ENCODE measurements at places on chromosomes 7 and 10.

DNA sequence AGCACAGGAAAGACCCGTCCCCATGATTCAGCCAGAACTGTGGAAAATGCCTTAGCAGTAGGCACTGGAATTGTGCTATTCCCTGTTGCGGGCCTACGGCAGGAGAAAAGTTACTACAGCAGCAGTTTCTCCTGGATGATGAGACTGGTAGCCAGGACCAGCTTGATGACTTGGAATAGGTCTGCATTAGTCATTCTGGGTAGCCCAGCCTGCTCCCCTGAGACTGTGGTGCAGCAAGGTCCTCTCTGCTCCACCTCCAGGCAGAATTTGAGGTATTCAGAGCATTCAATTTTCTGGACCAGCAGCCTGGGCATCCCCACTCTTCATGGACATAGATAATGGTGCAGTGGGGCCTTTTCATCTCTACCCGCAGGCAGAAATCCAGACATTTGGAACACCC lies 490.0 kb downstream of the SH2D4B start:
- no peak for DNase-seq

DNA sequence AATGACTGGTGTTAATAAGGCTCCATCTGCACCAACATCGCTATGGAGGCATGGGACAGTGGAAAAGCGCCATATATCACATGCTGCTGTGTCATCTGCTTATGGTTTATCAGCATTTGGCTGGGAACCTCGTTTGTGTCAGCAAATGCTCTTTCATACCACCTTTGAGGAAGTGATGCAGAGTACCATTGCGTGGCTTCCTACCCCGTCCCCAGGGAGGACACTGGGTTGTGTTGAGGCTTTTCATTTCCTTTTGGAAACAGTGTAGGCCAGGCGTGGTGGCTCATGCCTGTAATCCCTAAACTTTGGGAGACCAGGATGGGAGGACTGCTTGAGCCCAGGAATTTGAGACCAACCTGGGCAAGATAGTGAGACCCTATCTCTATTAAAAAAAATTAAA lies 6.8 kb downstream of the TACR2 start:
- DNase-seq: no peak

DNA sequence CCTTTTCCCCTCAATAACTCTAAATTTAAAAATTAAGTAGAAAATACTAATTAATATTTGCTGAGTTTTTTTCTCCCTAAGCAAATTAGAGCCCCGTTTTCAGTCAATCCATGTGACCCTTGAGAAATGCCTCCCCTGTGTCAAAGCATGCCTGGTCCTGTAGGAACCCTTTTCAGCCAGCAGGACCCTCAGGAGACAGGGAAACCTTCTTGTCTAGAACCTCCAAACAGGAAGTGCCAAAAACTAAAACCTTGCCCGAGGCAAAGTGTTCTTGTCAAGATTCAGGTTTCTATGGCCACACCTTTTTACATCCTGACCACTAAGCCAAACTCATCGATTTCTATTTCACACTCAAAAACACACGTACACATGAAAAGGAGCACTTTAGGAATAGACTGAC lies 60.1 kb upstream of the NFE2L3 start:
- DNase-seq: no peak

DNA sequence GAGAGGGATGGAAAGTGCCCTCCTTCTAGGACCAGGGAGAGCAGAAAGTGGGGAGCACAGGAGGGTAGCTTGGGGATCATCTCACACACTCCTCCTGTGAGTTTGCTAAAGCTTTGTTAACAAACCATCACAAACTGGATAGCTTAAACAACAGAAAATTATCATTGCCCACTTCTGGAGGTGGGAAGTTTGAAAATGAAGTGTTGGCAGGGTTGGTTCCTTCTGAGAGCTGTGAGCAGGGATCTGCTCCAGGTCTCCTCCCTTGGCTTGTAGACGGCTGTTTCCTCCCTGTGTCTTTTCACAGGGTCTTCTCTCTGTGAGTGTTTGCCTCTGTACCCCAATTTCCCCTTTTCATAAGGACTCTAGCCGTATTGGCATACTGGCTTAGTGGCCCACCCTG lies 32.0 kb upstream of the CXCL12 start:
- DNase-seq: no peak

GRCh38 chr7:141754939-141755338 lies 9.0 kb upstream of the TAS2R3 start:
- no peak for DNase-seq

- DNase-seq: no peak
Observed at GRCh38 chr7:37070471-37070870, 346.2 kb upstream of the AOAH start.

DNA sequence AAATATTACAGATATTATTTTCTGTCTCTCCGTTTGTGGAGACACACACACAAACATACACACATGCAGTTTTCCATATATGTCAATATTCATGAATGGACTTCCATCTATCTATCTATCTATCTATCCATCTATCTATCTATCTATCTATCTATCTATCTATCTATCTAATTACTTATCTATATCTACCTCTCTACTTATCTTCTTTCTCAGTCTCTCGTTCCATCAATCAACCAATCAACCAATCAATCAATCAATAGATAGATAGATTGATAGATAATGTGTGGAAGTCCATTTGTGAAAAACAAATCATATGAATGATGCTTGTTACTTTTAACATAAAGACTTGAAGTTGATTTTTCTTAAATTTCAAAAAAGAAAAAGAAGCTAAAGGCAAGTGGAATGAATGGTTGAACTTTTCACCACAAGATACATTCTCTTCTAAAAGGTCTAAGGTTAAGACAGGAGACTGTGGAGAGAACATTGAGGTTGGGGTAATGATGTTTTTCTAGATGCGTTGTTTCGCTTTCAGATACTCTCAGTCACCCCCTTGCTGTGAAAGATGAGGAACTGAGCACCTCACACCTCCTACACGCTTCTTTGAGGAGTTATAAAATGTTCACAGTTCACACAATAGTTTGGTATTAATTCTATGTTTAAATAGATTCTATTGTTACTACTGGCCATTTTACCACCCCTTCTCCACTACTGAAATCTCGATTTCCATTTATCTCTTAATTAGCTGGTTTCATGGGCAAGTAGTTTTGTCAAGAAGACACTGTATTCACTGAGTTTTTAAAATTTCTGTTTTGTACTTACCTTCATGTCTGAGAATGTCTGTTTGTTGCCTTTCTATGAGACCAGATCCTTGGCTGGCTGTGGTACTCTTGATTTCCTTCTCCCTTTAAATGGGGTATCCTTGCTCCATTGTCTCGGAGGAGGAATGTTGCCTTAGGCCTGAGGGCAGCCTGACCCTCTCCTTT lies 114.1 kb downstream of the EMX2 start:
- DNase-seq: no peak

- DNase-seq: no peak
Observed at GRCh38 chr10:121096617-121097431, 245.7 kb downstream of the WDR11 start.

GRCh38 chr10:20170661-20171060 lies 354.4 kb downstream of the PLXDC2 start:
- DNase-seq: no peak

GRCh38 chr7:842431-843031 lies 10.3 kb downstream of the SUN1 start:
- DNase-seq: no peak

- no peak for DNase-seq
Observed at GRCh38 chr10:86373828-86374227, 7.2 kb upstream of the GRID1 start.

DNA sequence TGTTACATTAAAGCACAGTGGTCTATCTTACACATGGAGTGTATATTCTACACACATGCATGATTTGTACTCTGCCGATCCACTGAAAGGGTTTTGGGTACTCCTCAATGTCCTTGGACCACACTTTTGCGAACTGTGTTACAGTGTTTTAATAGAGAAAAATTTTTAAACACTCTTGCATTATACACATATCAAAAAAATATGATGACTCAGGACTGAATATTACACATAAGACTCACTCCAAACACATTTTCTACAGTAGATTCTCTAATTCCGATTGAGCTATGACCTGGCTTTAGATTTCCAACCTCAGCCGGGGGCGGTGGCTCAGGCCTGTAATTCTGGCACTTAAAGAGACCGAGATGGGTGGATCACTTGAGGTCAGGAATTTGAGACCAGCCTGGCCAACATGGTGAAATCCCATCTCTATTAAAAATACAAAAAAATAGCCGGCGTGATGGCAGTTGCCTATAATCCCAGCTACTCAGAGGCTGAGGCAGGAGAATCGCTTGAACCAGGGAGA lies 222.4 kb downstream of the CACNA2D1 start:
- no peak for DNase-seq
